ENCODE measurements at places on chromosomes 1 and 21. TPM values are rescaled to one million over a fixed set of nuclear protein-coding genes. Genes with fewer than 3 reads are reported as not detected.

- no peak for ATAC-seq
Measured at GRCh38 chr1:17966341-17966740, 141.3 kb upstream of the IGSF21 start.

- ATAC-seq = no peak
Measured at GRCh38 chr1:96515430-96515829, 206.2 kb upstream of the PTBP2 start.

- no peak for ATAC-seq
Measured at GRCh38 chr1:3743421-3743820, 8.8 kb upstream of the CCDC27 start.

GRCh38 chr1:202227997-202228401 lies 34.4 kb downstream of the LGR6 start:
- peak; percentile 30 for ATAC-seq

GRCh38 chr1:32221980-32222755 lies at the start of the genes EIF3I and TMEM234:
TSS of gene EIF3I (plus strand) at chr1:32222407. CDS start at chr1:32222442, 35 bp downstream.
TSS of gene TMEM234 (minus strand) at chr1:32222353. CDS start at chr1:32222322, 31 bp downstream.
- peak; percentile 99 for ATAC-seq

DNA sequence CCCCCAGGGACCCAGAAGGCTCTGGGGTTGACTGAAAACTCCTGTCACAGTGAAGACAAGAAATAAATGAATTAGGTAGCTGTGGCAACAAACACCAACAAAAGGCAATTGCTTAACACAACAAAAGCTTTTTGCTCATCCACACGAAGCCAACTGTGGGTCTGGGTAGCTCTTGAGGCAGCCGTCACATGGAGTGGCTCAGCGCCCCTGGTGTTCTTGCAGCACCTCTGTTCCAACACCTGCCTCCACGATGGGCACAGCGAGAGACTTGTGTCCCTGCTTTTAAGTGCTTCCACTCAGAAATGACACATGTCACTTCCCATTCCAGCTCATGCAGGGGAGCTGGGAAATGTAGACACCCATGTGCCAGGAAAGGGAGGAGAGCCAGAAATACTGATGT lies 364.5 kb upstream of the DUSP10 start:
- no peak for ATAC-seq

- ATAC-seq = no peak
Measured at GRCh38 chr1:104136621-104137020, 386.9 kb downstream of the AMY1C start.

GRCh38 chr1:74357150-74357549 lies 122.0 kb downstream of the TNNI3K start:
- ATAC-seq = no peak

GRCh38 chr21:34284666-34285065 lies 79.1 kb upstream of the KCNE2 start:
- no peak for ATAC-seq

DNA sequence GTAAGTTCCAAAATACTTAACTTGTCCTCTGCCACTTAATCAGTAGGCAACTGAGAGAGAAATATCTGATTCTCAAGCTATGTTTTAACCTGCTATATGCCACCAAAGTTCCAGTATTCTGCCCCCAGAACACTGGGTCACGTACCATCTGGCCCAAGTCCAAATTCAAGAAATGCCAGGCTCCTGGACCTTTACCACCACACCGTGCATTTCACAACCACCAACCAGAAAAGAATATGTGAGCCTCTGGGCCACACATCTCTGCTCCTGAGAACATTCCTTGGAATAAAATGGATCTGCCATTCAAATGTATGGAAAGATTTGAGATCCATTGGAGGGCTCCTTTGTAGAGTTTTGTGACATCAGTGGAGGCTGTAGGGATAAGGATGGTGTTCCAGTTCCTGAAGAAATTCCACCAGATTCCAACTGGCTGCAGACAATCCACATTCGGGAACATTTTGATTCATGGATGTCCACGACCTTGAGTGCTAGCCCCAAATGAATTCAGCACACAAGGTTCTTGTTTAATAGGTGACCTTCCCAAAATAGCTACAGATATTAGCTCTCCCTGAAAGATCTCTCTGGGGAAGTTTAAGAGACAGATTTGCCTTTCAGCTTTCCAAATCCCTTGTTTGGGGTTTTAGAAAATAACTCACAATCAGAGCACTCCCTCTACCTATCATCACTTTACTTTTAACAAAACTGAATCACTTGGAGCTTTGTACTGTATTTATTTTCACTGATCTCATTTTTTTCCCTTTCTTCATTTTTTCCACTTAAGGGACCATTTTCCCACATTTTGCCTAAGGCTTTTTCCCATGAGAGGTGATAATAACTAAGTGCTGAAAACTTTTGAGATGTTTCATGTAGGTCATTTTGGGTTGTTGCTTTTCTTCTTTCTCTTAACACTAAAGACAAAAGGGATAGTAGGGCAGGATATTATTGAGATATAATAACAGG lies 128.4 kb upstream of the ZC3H11B start:
- ATAC-seq = no peak

DNA sequence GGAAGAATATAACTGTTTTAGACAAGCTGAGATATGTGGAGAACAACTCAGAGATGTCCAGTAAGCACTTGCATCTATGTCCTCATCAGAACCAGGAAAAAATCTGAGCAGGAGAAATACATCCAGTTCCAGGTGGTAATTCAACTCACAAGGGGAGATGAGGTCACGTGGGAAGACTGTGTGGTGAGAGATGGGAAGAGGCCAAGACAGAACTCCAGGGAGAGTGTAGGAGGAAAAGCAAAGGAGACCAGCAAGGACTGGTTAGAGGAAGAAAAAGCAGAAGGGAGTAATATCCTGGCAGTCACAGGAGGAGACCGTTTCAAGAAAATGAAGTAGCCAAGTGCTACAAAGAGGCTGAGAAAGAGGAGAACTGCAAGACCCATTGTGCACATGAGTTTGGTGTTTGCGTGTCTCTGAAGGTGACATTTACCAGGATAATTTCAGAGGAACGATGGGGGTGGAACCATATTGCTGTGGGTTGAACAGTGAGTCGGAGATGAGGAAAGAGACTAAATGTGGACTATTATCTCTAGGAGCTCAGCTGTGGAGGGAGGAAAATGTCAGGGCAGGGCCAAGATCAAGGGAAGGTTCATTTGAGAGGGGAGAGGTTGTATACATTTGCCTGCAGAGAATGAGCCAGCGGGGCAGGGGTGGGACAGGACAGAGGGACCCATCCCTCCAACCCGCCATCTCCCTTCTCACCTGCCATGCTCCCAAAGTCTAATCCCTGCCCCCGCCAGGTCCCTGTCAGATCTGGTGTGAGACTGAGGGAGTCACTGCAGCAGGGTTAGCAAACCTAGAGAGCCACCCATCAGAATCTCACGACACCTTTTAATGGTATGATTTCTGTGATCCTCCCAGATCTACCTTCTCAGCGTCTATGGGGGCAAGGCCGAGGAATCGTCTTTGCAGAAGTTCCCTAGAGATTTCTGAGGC lies 24.9 kb downstream of the SUSD4 start:
- no peak for ATAC-seq

DNA sequence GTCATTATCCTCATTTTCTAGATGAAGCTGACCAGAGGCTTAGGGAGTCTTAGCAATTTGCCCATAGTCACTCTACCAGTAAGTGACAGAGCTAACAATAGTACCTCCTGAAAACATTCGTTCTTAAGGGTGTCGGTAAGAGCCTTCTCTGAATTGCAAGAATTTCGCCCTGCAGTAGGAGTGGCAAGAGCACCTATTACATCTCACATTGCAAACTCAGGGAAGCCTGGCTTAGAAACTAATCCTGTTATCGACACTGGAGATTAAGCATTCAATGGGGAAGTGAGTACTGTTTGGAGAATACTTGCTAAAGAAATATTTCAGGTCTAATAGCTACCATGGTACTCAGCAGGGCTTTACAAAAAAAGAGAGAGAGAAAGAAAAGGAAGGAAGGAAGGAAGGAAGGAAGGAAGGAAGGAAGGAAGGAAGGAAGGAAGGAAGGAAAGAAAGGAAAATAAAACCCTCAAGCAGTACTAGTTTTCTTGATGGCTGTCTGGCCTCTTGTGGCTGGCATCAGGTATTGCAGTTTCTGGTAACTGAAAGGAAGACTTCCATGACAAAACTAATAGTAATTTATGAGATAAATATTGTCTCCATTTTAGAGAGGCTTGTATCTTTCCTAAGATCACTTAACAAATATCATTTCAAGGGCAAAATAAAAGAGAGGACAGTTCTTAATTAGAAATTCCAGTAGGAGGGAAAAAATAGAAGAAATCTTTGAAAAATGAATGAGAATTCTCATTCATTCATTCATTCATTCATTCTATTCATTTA lies 10.4 kb downstream of the C1orf226 start:
- no peak for ATAC-seq

GRCh38 chr1:65590279-65590678 lies 169.8 kb downstream of the LEPR start:
- no peak for ATAC-seq

- ATAC-seq = no peak
Measured at GRCh38 chr1:25809929-25810328, 9.8 kb upstream of the MTFR1L start.

GRCh38 chr1:155657463-155657862 lies 31.1 kb downstream of the YY1AP1 start:
- ATAC-seq = no peak

Gene TTC34
- total RNA-seq = 2.5 TPM

Gene DNM3
- 3.0 TPM for total RNA-seq

Gene ADGRL4
- not detected for total RNA-seq

Gene KCNJ15
- total RNA-seq = 0.69 TPM

Gene FRRS1
- 2.2 TPM for total RNA-seq

Gene PLEKHA6
- total RNA-seq = 0.37 TPM
